ENCODE measurements at places on chromosomes 7 and 10.

GRCh38 chr10:72557362-72557761, 68.5 kb downstream of the MICU1 start:
- no peak for DNase-seq

DNA sequence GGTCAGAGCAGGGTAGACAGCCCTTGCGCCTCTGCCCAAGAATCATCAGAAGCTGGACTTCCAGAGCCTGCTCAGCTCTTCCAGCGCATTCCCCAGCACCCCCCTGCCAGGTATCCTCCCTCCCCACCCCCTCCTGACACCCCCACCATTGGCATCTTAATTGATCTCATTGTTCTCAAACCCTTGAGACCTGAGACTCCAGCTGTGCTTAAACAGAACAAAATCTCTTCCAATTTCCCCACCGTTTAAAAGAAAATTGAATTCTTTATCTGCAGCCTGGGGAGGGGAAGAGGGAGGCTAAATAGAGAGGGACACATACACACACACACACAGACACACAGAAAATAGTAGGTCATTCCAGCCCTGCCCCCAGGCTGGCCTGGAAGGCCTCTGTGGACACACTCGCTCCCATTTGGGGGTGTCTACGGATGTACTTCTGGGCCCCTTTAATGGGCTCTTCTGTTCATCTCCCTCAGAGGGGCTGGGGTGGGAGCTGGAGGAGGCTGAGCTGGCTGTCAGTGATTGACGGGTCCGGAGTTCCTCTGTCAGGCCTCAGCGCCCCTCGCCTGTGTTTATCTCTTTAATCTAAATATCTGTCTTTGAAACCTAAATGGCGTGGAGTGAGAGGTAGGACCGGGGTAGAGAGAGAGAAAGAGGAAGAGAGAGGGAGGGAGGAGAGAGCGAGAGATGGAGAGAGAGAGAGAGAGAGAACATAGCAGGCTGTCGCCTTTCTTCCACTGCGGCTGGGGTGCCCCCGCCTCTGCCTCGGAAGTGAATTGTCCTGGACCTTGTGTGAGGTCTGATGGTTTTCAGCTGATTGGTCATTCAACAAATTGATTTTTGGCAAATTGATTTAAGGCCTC, 61.7 kb downstream of the C10orf105 start:
- DNase-seq, result no peak

DNA sequence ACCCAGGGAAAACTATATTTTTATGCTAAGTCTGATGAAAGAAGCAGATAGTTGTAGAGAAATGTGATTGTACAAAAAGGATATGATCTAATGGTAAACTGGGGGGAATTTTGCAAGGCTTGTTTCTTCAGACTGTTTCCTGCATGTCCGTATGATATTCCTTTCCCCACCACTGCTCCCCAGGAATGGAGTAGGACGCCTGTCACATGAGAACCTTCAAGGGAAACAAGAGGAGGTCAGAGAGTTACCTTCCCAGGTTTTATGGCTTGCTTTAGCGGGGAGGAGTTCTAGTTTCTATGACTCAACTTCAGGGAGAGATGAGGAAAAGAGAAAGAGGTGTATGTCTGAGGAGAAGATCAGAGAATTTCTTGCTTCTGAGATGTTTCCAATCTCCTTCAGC, 16.4 kb upstream of the ITPRID1 start:
- no peak for DNase-seq

GRCh38 chr10:62018131-62018911, 116.8 kb downstream of the ARID5B start:
- DNase-seq, result no peak

GRCh38 chr7:21352540-21353387, 75.1 kb upstream of the SP4 start:
- no peak for DNase-seq

GRCh38 chr10:86284355-86285105, 82.1 kb downstream of the GRID1 start:
- DNase-seq, result no peak

DNA sequence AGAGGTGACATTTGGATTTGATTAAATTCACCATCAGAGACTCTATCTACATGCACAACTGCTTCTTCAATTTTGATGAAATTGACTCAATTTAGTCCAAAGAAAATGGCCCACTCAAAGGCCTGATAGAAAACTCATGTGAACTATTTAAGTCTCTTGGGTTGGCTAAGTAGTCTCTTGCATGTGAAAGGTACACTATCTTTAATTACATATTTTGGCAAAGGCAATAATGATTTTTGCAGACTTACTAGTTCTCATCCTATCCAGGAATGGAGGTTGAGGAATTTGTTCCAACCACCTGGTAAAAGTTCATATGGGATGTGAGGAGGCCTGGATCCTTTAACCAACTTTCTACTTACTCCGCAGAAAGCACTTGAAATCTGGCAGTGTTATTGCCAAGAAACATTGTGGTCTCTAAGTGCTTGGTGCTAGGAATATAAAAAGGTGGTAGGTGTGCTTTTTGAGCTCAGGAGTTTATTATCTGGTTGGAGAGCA, 618.6 kb upstream of the MKI67 start:
- no peak for DNase-seq

DNA sequence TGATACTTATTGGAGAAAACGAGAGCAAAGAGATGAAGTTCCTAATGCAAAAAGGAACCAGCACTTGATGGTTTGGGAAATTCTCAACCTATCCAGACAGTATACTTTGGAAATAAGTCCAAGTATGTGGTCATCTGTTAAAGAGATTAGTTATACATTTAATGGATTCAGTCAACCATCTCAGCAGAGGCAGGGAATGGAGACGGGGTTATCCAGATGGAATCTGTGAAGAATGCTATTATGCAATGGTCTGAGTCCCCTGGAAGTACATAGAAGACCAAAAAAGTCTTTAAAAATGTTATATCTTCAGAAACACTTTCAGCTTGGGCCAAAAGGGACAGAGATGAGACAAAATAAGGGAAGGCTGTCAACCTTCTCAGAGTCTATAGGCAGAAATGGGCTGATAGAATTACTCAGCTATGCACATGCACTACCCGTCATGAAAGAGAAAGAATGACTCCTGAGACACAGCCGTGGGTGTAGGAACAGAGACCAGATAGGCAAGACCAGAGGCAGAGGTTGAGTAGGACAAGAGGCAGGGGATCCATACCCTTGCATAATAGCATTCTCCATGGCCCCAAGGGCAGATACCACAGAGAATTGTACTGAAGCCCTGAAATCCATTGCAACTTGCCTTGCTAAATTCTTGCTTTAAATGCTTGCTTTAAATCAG, 738.8 kb upstream of the POT1 start:
- DNase-seq, result no peak
